Hypothalamus (tissue), 51 donors: ENCODE measurements at places on chromosomes 4 and X.

- no peak for DNase-seq
Measured at GRCh38 chr4:128155874-128156456, 94.9 kb downstream of the LARP1B start.

DNA sequence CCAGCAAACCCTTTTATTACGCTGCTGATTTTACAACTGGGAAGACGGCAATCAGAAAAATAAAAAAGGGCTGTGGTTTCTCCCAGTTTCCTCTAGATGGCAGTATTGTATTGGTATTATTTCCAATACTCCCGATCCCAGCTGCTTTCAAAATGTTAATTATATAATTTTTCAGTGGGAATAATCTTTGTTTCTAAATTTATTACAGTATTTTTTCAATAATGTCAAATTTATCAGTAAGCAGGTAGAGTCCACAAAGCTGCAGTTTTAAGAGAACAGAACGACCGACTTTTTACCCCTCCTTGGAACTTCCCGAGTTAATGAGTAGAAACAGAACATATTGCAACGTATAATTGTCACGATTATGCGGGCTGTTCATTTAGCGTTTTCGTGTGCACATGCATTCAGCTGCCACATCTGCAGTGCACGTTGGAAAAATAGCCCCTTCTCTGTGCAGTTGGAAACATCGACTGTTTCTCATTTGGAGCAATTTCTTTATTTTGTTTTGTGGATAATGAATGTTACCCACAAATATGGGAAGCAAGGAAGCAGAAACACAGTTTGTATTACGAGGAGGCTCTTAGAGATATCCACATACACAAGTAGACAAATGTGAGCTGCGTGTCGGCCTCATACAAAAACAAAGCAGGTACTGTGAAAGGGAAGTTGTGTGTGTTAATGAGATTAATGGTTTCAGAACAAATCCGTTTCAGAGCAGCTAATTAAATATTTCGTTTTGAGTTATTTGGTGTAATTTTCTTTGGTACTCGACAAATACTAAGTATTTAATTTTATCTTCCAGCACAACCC lies 188.0 kb downstream of the STIM2 start:
- no peak for DNase-seq

GRCh38 chrX:28498658-28499057 lies 88.6 kb upstream of the IL1RAPL1 start:
- DNase-seq, result no peak

GRCh38 chrX:1529756-1530155 lies 7.2 kb downstream of the P2RY8 start:
- DNase-seq, result no peak

- no peak for DNase-seq
Measured at GRCh38 chr4:39961311-39961877, 16.3 kb downstream of the PDS5A start.

GRCh38 chr4:172786039-172786792 lies 382.4 kb upstream of the GALNT7 start:
- no peak for DNase-seq

GRCh38 chr4:100894339-100894870 lies 376.6 kb upstream of the EMCN start:
- DNase-seq, result no peak

DNA sequence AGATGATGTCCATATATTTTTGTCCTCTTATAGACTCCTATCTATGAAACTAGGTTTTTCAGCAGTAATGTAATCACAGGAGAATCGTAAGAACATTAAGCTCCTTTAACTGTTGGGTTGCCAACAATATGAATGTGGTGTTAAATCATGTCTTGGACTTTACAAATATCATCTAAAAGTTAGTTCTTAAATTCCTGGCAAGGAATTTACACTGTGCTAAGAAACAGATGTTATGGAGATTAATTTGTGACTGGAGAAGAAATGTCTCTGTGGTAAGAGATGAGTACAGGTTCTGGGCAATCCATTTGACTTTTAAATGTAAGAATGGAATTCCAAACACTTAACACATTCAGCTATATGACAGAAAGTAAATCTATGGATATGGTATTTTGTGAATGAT lies 34.6 kb downstream of the CNKSR2 start:
- DNase-seq, result no peak

- DNase-seq, result no peak
Measured at GRCh38 chrX:101260435-101260834, 30.7 kb downstream of the TAF7L start.
